Stimulated activated CD8-positive, alpha-beta memory T cell treated with anti-CD3 and anti-CD28 coated beads, Interleukin-15, amount 100 ng/mL, for 24 hours (primary cell): ENCODE measurements at places on chromosomes 6 and 20.

GRCh38 chr6:28134015-28134414, 7.7 kb upstream of the ZKSCAN8 start:
- no peak for DNase-seq

- no peak for DNase-seq
Observed at GRCh38 chr6:133542056-133542821, 301.1 kb downstream of the EYA4 start.

DNA sequence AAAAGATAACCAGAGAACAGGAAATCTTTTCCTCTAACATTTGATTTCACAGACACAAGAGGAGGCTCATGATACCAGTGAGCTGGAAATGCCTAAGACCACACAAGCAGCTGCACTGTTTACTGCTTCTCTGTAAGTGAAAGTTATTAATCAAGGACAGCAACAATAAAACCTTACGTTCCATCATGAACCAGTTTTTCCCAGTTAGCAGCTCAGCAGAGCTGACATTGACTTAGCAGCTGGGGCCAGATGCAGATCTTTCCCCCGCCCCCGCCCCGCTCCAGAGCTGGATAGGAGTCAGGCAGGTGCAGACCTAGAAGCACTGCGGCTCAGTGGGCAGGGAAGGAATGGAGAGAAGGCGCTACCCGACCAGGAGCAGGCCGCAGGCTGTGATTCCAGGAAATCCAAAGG, 275.2 kb downstream of the GMDS start:
- no peak for DNase-seq

- DNase-seq: no peak
Observed at GRCh38 chr20:37914672-37915433, 11.9 kb downstream of the VSTM2L start.

DNA sequence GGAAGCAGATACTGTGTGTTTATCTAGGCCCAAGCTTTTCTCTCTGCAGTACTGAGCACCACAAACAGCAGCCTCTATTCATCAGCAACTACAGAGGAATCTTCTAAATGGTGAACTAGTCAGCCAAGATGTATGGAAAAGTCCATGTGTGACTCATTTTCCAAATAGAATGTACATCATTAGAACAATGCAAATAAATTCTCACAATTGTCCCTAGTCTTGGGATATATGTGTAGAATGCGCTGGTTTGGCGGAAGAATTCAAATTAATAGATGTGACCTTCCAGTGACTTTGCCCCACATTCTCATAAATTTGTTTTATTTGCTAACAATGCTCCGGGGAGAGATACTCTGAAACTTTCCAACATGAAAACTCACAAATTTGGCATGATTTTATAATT, 436.2 kb downstream of the CBLN4 start:
- no peak for DNase-seq

DNA sequence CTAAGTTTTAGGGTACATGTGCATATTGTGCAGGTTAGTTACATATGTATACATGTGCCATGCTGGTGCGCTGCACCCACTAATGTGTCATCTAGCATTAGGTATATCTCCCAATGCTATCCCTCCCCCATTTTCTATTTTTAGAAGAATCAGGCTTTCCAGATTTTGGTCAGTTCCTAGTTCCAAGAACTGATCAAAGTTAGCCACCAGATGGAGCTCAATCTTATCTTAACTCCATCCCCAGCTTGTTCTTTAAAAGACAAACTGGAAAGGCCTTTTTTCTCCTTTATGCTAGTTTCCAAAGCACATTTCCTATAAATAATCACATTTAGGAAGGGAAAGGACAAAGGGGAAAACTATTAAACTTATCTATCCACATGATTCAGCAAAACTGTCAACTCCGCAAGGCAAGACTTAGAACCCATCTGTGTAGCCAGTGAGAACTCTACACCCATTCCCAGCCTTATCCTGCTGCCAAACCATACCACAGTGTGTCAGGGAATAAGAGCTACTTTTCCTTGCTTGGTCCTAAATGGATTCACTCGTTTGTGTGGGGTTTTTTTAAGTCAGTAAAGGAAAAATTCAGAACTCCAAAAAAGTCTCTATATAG, 22.8 kb upstream of the KHDC1 start:
- DNase-seq: no peak

- no peak for DNase-seq
Observed at GRCh38 chr20:23918896-23919295, 39.3 kb upstream of the CST5 start.

DNA sequence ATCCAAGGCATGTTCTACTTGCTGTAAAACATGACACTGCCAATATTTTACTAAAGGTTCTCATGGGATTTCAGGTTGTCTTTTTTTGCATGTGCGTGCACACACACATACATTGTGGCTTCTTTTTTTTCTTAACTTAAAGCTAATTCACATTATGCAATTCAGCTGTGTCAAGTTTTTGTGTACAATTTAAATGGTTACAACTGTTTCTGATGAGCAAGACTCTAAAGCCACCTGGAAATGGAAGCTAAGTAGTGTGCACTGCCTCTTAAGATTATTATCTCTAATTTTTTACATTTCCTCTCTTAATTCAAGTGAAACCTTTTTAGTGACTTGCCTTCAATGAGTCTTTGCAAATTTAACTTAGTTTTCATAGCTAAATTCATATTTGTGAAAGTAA, 75.3 kb downstream of the TULP4 start:
- DNase-seq: no peak

- DNase-seq: no peak
Observed at GRCh38 chr6:106710580-106710979, 81.2 kb downstream of the QRSL1 start.

DNA sequence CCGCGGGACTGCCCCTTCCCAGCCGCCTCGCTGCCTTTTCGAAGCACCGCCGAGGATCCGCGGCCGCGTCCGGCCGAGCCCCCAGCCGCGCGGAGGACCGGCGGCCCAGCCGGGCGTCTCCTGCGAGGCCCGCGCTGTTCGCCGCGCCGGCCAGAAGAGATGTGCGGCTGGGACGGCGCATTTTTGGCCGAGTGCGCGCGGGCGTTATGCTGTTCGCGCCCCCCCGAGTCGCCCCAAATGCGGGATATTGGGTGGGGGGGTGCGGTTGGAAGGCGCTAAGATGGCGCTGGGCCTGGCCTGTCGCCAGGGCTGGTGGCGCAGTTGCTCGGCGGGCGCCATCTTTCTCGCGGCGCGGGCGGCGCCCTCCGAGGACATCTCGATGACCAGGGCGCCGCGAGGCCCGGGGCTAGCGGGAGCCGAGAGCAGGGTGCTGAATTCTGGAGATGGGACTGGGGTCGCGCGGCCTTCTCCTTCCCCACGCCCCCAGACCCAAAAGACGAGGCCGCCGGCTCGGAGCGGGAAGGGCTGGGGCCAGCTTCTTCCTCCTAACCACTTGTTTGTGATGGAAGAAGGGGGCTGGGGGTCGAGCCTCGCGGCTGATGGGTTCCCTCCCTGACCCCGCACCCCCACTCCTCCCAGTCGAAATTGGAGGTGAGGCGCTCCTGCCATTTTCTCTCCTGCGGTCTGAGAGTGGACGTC, 1.5 kb downstream of the BICRAL start:
- DNase-seq: peak; percentile 46

DNA sequence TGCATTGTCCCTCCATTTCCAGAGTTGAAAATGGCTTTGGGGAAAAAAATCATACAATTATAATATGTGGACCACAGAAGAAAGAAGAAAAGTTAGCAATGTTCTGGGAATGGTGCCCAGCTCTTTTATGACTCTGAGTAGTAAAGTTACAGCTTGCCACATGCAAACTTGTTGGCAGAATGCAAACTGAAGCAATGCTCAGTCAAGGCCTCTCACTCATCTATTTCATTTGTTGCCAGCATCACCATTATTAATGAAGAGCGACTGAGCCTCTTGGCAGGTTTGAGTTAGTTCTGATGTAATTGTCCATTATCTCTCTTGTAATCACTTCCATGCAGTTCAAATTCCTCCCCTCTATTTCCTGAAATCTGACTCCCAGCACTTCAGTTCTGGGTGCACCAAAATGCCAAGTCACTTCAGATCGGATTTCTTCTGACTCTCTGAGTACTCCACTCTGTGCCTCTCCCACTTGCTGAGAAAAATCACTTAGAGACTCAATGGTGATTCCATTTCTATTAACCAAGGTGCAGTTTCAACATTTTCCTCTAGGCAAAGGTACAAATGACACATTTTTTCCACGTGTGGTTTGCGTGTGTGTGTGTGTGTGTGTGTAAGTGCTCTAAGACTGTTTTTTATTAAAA, 154.4 kb upstream of the STMND1 start:
- DNase-seq: no peak

DNA sequence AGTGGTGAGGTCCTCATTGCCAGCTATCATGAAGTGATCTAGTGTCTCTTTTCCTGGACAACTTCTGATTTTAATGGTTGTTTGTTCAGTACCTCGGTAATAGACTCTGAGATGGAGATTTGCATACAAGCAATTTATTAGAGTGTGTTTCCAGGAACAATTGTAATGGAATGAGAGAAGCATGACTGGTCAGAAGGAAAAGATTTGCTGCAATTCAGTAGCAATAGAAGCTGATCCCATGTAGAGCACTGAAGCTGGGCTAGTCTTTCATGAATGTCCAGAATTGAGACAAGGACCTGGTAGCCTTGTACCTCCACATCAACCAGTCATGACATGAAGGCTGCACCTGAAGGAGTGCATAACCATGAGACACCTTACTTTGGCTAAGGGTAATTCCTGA, 526.5 kb downstream of the NKAIN2 start:
- no peak for DNase-seq

GRCh38 chr20:7180256-7181045, 413.0 kb downstream of the BMP2 start:
- no peak for DNase-seq

- no peak for DNase-seq
Observed at GRCh38 chr6:87237804-87238203, 82.4 kb downstream of the ZNF292 start.

DNA sequence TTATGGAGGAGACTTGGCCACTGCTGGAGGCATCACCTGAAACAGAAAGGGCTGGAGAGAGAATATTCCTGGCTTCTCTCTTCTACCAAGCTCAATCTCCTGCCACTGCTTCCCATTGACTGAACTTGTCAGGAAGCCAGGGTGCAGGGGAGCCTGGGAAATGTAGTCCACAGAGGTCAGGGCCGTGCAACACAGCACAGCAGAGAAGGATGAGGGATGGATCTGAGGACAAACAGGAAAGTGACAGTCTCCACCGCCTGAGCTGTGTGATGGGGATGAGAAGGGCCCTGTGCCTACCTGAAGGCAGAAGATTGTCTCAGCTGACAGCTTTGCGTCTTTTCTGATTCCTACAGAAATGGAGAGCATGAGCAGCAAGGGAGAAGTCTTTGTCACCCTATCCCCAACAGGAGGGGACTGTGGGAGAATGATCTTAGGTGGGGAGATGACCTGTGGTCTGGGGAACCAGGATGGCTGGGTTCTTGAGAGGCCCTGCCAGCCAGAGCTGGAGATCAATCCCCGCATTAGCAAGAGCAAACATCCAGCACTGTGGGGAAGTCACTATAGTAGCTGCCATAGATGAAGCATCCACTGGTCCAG, 114.2 kb downstream of the SNX5 start:
- no peak for DNase-seq
